NCI-H82 (cell line): ENCODE measurements at places on chromosomes 1 and 21.

DNA sequence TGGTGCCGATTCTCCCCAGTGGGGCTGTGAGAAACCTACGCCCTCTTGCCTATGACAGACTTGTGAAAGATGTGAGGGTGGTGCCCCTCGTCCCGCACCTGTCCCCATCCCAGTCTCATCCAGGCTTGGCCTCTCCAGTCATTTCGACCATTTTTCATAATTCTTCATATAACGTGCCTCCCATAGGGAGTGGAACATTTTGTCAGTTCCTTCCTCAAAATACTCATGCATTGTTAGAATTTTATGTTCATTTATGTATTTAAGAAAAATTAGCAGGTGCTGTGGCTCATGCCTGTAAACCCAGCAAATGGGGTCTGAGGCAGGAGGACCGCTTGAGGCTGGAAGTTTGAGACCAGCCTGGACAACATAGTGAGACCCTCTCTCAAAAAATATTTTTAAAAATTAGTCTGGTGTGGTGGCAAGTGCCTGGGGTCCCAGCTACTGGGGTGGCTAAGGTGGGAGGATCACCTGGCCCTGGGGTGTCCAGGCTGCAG lies 19.7 kb upstream of the SMPDL3B start:
- DNase-seq: no peak

- no peak for DNase-seq
Measured at GRCh38 chr1:152725261-152725660, 17.3 kb downstream of the LCE4A start.

- no peak for DNase-seq
Measured at GRCh38 chr1:157288996-157289395, 150.8 kb upstream of the ETV3 start.

- DNase-seq: no peak
Measured at GRCh38 chr21:15029077-15029476, 35.7 kb downstream of the NRIP1 start.

- DNase-seq: no peak
Measured at GRCh38 chr1:5898266-5898665, 94.0 kb downstream of the NPHP4 start.

DNA sequence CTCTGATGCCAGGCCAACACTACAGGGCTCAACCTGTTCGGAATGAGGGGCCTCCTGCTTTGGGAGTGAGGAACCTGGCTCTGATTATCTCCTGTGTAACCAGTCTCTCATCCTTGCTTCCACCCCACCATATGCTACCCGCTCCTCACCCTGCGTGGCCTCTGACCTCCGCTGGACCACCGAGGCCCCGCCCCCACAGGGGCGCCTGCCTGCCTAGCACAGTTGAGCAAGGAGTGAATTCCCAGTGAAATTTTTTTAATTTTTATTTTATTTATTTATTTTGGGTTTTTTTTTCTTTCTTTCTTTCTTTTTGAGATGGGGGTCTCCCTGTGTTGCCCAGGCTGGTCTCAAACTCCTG lies 1.9 kb upstream of the GNB1 start:
- no peak for DNase-seq

- no peak for DNase-seq
Measured at GRCh38 chr1:98278055-98278454, 357.2 kb upstream of the DPYD start.

DNA sequence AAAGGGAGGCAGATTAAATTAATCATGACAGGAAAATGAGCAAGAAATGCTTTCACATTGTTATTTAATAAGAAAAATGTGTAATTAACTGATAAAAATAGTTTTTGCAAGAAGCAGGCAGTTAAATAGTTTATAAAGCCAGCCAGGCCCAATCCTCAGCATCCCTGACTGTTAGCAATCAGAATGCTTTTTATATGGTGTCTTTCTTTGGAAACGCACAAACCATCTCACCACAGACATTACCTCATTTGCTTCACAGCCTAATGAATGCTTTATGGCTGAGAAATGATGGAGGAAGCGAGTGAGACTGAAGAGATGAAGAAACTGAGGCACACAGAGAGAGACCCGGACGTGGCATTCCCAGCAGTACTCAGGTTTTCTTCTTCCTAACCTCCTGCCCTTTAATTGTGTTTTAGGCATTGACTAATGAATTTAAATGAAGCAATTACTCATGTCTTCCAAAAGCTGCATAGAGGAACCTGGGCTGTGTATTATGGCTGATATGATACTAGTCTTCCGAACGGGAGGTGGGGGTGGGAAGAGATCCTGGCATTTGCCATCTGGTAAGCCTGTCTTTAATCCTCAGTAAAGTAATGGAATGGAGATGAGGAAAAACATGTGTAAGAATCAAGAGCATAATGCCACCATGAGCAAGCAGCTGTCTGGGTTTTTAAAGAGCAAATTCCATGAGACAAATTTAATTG lies 116.1 kb upstream of the LMO4 start:
- DNase-seq: peak; percentile 93

DNA sequence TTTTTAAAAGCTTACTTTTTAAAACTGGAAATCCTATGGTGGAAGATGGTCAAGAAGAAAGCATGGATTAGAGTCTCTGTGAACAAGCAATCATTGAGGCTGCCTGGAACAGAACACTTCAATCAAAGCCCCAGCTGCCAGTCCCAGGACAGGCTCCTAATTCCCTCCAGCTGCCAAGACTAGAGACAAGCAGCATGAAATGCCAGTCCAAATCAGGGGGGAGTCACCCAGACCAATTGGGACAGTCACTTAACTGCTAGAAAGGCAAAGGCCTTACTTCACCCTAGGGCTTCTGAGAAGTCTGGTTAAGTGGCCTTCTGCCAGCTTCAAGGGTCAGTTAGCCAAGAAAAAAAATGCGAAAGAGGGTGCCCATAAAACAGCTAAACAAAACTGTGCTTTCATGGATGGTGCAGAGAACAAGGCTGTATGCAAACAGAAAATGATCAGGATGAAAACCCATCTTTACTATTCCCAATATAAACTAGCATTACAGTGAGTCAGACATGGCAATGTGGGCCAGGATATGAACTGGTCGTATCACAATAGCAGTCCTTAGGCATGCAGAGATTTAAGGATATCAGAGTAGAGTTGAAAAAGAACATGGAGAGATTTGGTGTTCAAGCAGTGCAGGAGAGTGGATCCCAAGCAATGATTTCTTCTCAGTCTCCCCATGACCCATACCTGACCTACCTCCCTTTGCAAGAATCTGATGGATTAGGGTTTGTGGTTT lies 31.0 kb upstream of the MAN1A2 start:
- peak; percentile 64 for DNase-seq

DNA sequence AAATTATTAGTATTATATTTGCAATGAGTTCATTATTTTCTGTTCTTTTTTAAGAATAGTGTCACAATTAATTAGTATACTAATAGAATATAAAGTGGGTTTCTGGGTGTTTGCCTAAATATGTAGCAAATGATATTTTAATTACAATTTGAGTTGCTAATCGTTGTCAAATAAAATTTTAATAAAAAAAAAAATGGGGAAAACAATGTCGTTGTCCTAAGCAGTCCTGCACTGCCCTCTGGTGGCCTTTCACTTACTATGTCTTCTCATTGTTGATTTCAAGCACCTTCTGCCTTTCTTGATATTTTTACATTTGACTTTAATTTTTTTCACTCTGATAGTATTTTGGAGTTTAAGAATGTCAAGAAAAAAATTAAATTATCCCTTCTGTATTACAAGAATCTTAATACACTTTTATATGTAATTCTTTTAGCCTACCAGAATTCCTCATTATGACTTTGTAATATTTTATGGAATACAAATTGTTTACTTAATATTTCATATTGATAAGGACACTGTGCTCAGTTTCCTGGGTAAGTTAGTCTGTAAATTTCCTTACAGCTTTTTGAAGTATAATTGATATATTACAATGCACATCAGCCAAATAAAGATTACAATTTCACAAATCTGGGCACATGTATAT lies 104.5 kb upstream of the FMN2 start:
- peak; percentile 82 for DNase-seq

GRCh38 chr1:112188611-112189010 lies 199.1 kb upstream of the KCND3 start:
- DNase-seq: no peak

DNA sequence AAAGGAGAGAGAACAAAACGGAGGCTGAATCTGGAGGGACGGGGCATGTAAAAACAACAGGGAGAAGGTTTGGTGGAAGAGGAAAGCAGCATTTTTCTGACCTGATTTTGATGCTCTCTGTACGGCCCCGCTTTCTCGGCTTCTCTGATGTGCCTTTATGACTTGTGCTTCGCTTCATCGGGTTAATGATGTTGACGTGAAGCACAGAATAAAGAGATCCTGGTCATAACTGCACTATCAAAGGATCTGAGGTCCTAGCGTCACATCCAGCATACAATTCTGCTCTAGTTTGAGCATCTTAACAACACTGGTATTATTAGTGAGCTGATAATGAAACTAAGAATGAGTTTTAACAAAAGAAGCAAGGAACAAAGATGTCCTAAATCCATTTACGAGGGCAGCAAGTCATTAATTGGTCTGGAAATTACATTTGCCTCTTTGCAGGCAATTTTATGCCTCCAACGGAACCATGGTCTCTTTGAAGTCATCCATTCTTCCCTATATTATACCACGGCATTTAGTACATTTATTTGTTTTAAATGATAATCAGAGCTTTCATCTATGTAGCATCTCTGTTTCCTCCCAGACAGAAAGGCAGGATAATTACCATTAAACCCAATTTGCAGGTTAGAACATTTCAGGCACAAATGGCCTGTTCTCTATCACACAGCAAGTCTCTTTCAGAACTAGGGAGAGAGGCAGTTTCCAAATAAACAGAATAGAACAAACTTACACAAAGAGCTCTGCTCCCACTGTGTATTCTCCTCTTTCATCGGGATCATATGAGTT lies 45.3 kb upstream of the B3GALNT2 start:
- DNase-seq: no peak

DNA sequence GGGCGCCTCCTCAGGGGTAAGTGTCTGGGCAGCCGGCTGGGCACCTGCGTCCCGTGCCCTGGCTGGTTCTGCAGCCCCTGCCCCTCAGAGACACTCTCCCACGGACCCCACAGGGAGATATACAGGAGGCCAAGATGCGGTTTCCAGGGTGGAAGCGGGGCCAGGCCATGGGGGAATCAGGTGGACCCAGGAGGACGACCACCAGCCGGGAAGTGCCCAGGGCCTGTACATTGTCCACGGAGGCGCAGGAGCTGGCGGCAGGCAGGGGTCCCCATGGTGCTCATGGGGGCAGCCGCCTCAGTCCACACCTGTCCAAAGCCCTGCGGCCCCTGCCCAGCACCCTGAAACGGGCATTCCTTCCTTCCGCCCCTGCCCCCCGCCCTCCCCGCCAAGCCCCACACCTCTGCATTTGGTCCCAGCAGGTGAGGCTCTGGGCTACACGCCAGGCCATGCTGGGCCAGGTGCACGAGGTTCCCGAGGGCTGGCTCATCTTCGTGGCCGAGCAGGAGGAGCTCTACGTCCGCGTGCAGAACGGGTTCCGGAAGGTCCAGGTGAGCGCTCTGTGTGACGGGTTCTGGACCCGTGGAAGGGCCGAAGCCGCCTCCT lies 36.7 kb downstream of the SLC19A1 start:
- no peak for DNase-seq

GRCh38 chr1:201714542-201715329 lies 114.2 kb upstream of the IPO9 start:
- DNase-seq: no peak

DNA sequence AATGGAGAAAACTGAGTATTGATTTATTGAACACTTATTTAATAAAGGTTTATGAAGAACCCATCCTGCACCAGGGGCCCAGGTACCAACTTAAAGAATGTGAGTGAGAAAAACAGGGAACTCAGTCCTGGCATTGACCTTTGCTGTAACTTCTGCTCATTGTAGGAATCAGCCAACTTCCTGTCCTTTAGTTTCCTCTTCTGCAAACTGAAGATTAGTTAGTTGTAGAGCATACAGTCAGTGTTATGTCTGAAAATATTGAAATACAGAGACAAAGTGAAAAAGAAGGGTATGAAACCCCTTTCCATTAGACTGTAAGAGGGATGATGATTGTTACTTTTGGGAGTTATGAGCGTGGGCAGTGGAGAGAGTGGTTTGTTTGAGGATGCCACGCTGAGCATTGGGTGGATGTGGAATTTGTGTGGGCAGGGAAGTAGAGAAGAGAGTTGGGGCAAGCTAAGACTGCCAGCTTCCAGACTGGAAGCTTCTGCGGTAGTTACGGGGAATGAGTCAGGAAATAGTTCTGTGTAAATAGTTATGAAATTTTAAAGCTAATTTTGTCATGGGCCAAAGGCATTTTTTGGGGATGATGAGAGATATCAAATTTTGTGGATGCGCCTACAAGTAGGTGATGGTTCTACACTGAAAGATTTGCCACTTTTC lies 89.2 kb downstream of the GPR88 start:
- no peak for DNase-seq

DNA sequence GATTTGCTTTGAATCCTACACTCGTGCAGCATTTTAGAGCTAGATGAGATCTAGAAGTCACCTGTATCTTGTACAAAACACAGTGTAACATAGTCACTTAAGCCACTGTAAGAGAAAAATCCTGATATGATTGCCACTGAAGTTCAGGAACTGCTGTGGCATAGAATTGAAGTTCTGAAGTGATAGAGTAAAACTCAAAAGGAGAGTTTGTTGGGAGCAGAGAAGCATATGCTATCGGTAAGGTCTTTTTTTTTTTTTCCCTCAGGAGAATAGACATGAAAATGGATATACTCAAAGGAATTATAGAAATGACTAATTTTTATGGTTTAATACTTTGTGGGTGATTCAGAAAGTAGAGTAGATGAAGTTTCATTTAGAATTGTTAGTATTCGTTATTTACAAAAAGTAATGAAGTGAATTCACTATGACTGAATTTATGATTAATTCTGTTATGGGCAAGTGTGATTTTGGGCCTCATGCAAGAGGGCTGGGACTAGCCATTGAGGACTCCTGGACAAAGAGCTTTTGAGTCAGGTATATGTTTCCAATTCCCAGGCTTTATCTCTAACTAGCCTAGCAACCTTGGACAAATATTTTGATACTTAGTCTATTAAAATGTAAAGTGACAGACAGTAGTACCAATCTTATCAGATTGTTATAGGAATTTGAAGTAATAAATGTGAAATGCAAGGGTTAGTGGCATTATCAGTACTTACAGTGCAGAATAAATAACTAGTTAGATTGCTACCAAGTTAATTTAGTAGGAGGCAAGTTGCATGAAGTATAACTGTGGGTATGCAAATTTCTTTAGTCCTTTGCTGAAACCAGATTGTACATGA lies 3.1 kb downstream of the KCTD3 start:
- DNase-seq: peak; percentile 32

DNA sequence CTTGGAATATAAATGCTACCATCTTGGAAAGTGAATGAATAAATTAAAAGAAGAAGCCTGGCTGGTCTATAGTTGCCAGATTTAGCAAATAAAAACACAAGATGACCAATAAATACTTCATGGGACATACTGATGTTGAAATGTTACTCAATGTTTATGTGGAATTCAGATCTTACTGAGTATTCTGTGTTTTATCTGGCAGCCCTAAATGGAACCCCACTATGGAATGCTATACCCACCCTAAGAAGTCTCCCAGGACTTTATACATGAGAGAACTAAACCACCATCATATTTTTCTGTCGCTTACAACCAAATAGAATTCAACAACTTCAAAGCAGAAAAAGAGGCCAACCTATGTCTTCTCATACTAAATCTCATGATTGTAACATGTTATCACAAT lies 177.6 kb upstream of the HMCN1 start:
- no peak for DNase-seq
